ENCODE measurements at places on chromosomes 2 and 18.

DNA sequence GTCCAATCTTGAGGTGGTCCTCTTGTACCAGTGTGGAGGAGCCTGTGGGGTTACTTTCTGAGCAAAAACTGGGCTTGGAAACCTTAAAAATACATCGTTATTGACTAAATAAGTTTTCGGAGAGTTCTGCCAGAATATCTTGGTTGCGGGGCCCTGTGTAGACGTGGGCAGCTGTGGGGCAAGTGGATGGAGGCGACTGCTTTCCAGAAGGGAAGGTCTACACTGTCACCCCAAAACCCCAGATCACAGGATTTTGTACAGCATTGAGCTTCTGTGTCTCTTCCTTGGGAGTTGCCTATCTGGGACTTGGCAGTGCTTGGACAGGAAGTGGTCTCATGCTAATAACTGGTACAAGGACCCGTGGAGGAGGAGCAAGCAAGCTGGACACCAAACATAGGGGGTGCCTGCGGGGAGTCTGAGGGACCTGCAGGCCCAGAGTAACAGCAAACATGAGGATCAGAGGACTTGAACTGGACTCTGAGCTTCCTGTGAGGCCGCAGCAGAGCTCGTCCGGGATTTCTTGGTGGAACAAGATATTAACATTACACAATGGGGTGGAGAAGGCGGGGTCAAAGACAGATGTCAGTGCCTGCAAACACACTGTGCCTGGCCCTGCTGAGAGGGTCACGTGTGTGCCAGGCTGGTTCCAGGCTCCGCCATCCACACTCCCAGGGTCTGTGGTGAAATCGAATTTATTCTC is 48.0 kb upstream of the CTLA4 start:
- DNase-seq = no peak

GRCh38 chr2:121191191-121192170 is 93.5 kb downstream of the TFCP2L1 start:
- no peak for DNase-seq

- DNase-seq = peak; percentile 46
Measured at GRCh38 chr2:230974096-230974913, 21.6 kb upstream of the SPATA3 start.

- DNase-seq = no peak
Measured at GRCh38 chr18:79870301-79871025, 72.7 kb downstream of the KCNG2 start.

GRCh38 chr2:197312186-197312585 is 1.6 kb upstream of the ANKRD44 start:
- no peak for DNase-seq

GRCh38 chr18:59546188-59546587 is 151.0 kb downstream of the CCBE1 start:
- no peak for DNase-seq

DNA sequence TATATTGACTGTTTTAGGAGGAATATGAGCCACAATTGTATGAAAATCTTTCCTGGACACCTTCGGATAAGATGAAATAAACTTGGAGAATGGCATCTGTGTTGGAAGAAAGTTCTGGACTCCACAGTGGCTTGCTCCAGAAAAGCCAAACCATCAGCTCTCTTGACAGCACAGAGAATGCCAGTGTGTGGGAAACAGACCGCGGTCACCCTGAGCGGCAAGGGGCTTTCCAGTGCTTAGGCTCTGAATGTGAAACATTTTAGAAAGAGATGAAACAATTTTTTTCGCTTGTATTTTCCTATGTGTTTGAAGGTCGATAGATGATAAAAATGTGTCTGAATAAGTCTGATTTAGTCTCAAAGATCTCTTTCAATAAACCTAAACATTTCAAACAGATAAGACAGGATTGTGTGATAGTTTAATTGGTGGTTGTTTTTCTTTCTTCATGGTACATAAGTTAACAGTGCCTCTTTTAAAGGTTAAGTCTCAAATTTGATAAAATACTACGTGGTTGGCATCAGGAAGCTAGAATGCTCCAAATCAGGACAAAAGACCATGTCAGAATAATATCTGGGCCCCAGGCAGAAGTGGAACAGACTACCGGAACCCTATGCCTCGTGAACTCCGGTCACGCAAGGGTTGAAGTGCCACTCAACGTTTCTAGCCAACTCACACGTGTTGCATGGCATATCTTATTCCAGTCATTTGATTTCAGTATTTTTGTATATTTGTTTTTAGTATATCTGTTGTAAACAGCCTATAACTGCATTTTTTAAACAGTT is 28.9 kb downstream of the PTGR3 start:
- no peak for DNase-seq

- no peak for DNase-seq
Measured at GRCh38 chr2:142944721-142945120, 67.3 kb downstream of the KYNU start.

GRCh38 chr2:233385489-233386044 is 31.3 kb downstream of the DGKD start:
- DNase-seq = no peak

DNA sequence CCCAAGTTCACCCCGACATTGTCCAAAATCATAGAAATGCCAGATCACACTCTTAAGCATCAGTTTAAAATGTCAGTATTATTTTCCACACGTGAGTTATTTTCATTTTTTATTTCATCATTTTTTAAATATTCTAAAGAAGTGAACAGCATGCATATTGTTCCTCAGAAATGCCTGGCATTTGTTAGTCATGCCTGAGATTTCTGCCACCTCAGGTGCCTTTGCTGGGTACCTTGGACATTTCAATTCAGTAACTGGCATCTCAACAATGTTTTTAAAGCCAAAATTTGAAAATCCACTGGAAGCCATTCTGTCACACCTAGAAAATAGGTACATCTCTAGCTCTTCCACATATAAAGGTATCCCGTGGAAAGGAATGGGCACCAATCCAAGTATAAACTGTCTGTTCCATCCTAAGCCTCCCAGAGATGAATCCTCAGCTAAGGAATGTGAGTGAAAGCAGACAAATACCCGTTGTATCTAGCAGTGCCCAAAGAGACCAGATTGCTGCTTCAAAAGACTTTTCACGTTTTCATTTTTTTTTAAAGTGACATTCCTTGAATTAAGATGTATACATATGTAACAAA is 159.8 kb downstream of the ZNF385B start:
- no peak for DNase-seq

DNA sequence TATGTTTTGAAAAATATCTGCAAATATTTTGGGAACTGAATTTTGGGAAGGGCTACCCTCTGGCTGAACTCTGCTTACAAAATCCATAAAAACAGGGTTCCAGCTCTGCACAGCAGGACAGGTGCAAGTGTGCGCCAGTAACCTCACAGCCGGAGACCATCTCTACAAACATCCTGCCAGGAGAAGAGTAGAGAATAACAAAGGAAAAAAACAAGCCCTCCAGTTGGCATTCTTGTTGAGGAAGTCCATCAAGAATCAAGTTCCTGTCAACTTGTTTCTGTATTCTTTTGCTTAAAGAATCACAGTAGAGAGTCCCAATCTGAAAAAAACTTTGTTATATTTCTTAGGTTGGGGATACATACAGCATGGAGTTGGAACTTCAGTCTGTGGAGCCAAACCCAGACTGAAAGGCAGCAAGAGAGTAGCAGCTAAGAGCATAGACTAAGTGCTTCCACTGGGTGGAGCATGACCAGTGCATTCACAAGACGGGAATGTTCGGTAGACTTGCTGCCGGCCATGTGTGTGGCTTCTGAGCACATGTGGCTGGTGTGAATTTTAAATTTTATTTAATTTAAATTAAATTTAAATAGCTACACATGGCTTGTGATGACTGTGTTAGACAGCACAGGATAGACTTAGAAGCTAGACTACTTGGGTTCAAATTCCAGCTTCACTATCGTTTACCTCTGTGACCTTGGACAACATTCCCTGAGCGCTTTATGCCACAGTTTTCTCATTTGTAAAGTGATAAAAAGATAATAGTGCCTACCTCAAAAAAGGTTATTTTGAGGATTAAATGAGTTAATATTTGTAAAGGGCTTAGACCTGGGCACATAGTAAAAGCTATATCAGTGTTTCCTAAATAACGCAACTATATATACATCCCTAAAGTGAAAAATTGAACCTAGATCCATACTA is 41.9 kb downstream of the SPTBN1 start:
- no peak for DNase-seq

GRCh38 chr18:9001209-9001608 is 101.3 kb upstream of the NDUFV2 start:
- DNase-seq = no peak

- no peak for DNase-seq
Measured at GRCh38 chr18:62988471-62988870, 273.1 kb downstream of the PHLPP1 start.

DNA sequence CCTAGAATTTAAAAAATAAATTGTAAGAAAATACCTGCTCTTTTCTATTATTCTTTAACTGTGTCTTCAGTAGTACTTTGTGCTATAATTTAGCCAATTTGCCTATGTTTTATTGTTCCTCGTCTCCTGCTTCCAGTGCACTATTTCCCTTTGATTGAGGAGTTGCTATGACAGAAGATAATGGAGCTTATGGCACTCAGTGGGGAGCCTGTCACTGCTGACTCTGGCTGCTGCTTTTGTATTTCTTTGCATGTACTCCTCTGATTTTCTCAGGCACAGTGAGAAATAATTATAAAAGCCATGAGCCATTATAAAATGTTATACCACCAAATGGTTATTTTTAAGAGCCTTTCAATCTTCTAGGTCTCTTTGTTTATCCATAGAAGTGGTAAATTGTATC is 1310.8 kb upstream of the SLC39A10 start:
- DNase-seq = no peak

GRCh38 chr2:168210895-168211570 is 36.4 kb downstream of the STK39 start:
- DNase-seq = no peak

GRCh38 chr2:188367164-188367563 is 75.5 kb downstream of the GULP1 start:
- DNase-seq = no peak

- no peak for DNase-seq
Measured at GRCh38 chr2:8545695-8546611, 135.9 kb upstream of the ID2 start.

DNA sequence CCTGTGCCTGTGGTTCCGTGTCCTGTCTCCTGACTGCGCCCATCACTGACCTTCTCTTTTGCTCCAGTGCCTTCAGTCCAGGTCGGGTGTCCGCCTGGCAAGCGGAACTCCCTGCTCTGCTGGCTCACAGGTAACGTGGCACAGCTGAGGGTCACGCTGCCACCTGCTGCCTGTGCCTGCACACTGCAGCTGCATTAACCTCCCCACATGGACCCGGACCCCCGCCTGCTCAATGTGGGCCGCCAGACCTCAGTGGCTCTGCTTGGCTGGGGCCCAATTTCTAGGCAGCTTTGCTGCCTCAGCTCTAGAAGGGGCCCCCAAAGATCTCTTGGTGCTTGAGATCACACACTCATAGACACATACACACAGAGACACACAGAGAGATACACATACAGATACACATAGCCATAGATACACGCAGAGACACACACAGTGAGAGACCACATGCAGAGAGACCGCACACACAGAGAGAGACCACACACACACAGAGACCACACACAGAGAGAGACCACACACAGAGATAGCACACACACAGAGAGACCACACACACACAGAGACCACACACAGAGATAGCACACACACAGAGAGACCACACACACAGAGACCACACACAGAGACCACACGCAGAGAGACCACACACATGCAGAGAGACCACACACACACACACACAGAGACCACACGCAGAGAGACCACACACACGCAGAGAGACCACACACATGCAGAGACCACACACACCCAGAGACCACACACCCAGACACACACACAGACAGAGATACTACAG is 14.9 kb upstream of the CNNM3 start:
- DNase-seq = peak; percentile 46

DNA sequence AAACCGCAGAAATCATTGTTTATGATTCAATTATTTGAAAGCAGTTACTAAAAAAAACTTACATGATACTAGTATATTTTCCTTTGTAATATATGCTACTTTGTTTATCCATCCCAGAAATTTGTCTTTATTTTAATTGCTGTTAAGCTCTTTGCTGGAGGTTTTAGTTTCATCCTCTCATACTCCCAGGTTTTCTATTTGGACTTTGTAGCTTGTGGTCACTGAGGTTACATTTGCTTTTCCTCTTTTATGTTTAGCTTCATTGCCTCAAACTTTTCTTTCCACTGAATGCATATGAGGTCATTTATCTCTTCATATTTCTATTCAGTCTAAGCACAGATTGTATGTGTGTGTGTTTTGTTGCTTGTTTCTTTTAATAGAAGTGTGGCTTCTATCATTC is 89.9 kb downstream of the ERBB4 start:
- no peak for DNase-seq

DNA sequence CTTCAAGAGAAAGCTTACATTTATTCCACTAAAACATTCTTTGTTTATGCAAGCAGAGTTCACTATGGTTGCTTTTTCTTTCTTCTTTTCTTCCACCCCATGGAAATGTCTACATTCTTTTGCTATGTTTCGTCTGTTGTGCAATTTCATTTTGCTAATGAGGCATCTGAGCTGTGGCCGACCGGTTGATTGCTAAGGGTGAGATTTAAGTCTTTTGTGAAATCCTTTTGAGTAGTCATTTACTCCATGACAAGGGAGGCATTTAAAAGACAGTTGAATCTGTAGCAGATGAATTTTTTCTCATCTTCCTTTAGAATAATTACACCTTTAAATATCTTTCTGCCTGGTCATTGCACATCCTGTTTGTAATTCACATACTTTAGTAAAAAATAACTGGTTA is 324.1 kb upstream of the THUMPD2 start:
- DNase-seq = no peak

- DNase-seq = no peak
Measured at GRCh38 chr2:174777347-174778084, 13.2 kb upstream of the CHRNA1 start.

GRCh38 chr2:172462849-172463381 is 35.5 kb downstream of the ITGA6 start:
- DNase-seq = peak; percentile 13

GRCh38 chr2:222554517-222554916 is 101.4 kb downstream of the FARSB start:
- no peak for DNase-seq

GRCh38 chr18:31538837-31539236 is 40.9 kb downstream of the DSG2 start:
- DNase-seq = no peak

GRCh38 chr2:38652431-38653273 is 13.3 kb upstream of the GALM start:
- DNase-seq = no peak

- no peak for DNase-seq
Measured at GRCh38 chr2:172704072-172704936, 31.3 kb upstream of the RAPGEF4 start.

GRCh38 chr18:53033128-53033527 is 693.1 kb downstream of the DCC start:
- no peak for DNase-seq

DNA sequence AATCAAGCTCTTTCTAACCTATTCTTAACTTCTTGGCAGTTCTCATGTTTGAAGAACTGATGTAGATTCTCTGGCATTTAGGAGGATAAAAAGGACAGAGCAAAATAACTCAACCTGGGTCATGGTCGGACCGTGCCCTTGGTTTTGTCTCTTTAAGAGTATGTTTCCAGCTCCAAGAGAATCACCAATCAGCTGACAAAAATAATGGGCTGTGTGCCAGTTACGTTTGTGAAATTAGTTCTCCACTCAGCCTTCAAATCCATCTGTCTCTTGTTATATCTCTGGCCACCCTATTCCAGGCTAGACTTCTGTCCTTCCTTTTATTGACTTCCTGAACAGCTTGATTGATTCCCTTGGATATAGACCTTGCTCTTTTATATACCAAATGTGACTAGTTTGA is 225.7 kb downstream of the EPHA4 start:
- no peak for DNase-seq

- no peak for DNase-seq
Measured at GRCh38 chr2:221133941-221134340, 438.2 kb downstream of the EPHA4 start.

GRCh38 chr2:3319134-3319533 is 58.5 kb downstream of the EIPR1 start:
- no peak for DNase-seq

Data from stimulated activated CD4-positive, alpha-beta T cell treated with anti-CD3 and anti-CD28 coated beads, Interleukin-15, amount 100 ng/mL, for 1 hour (primary cell).